ENCODE measurements at places on chromosomes 1 and 21. TPM values are rescaled to one million over a fixed set of nuclear protein-coding genes. Genes with fewer than 3 reads are reported as not detected.

The GFI1 gene
- 55.3 TPM for total RNA-seq

GRCh38 chr1:153587314-153587713, 21.7 kb upstream of the S100A2 start:
- no peak overlapping the region for H3K4me3 ChIP-seq
- H3K36me3 ChIP-seq, result no peaks in the 10 kb centered on the region
- H3K27ac ChIP-seq, result no peak overlapping the region
- DNase-seq, result no peak
- no peaks in the 10 kb centered on the region for H3K27me3 ChIP-seq
- H3K4me1 ChIP-seq, result no peaks in the 10 kb centered on the region

DNA sequence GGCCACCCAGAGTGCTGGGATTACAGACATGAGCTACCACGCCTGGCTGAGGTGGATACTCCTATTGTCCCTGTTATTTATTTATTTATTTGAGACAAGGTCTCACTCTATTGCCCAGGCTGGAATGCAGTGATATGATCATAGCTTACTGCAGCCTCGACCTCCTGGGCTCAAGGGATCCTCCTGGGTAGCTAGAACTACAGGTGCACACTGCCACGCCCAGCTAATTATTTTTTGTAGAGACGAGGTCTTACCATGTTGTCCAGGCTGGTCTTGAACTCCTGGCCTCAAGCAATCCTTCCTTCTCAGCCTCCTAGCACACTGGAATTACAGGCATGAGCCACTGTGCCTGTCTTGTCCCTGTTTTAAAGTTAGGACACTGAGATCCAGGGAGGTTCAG, 5.2 kb downstream of the LDLRAP1 start:
- H3K27ac ChIP-seq, result peak overlapping the region; percentile 88
- H3K4me3 ChIP-seq, result no peak overlapping the region
- H3K36me3 ChIP-seq, result peaks cover 6% of the 10 kb centered on the region
- no peaks in the 10 kb centered on the region for H3K27me3 ChIP-seq
- no peak for DNase-seq

The XKR8 gene
- 3.6 TPM for total RNA-seq

The AMPD1 gene
- total RNA-seq, result not detected

The TSSK3 gene
- 0.85 TPM for total RNA-seq

DNA sequence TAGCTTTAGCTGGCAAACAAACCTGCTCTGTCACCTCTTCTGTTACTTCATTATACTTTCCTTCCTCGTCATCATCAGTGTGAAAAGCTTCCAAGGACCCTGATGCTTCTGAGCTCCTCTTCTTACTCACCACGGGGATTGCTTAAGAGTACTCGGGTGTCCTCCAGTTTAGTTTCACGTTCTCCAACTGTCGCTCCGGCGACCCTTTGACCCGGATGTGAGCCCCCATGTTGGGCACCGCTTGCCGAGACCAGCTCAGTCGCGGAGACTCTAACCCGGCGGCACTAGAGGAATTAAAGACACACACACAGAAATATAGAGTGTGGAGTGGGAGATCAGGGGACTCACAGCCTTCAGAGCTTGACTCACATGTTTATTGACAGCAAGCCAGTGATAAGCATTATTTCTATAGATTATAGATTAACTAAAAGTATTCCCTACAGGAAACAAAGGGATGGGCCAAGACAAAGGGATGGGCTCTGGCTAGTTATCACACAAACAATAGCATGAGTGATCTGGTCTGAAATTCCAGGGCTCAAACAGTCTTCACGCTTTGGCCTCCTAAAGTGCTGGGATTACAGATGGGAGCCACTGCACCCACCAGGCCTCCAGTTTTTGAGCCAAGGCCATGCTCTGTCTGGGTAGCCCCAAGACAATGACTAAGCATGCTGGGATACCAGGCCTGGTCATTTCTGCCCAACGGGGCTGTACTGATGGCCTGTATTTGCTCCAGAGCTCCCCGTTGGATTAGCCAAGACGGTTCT, 30.1 kb upstream of the ENO1 start:
- no peak overlapping the region for H3K4me3 ChIP-seq
- peaks cover 31% of the 10 kb centered on the region for H3K36me3 ChIP-seq
- DNase-seq, result no peak
- H3K27ac ChIP-seq, result peak overlapping the region; percentile 2
- peaks cover 40% of the 10 kb centered on the region for H3K4me1 ChIP-seq

The MAP1LC3C gene
- not detected for total RNA-seq

GRCh38 chr21:16108561-16109075, 378.8 kb downstream of the USP25 start:
- H3K27me3 ChIP-seq, result no peaks in the 10 kb centered on the region
- H3K4me3 ChIP-seq, result no peak overlapping the region
- no peak overlapping the region for H3K27ac ChIP-seq

DNA sequence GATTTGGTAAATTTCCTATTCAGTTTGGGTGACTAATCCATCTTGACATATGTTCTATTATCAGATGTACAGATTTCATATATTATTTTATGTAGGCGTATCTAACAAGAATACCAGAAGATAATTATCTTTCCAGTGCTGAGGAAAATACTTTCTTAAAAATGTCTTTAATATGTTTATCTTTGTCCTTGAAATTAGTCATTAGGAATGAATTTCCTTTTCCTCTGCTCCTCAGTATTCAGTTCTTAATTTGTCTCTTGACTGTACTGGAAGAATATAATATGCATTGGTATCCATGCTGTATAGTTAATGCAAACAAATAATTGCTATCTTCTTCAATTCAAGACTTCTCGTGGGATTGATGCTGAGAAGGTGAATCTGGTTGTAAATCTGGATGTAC, 6.6 kb downstream of the DDX20 start:
- H3K27ac ChIP-seq, result no peak overlapping the region
- H3K27me3 ChIP-seq, result no peaks in the 10 kb centered on the region
- peaks cover 59% of the 10 kb centered on the region for H3K36me3 ChIP-seq
- no peak overlapping the region for H3K4me3 ChIP-seq

- no peaks in the 10 kb centered on the region for H3K27me3 ChIP-seq
- H3K4me3 ChIP-seq, result no peak overlapping the region
- DNase-seq, result no peak
- H3K27ac ChIP-seq, result no peak overlapping the region
- H3K36me3 ChIP-seq, result peaks cover 22% of the 10 kb centered on the region
Measured at GRCh38 chr1:212879947-212880690, 22.0 kb downstream of the FLVCR1 start.

GRCh38 chr21:45096217-45096616, 21.8 kb downstream of the ADARB1 start:
- H3K36me3 ChIP-seq, result no peaks in the 10 kb centered on the region
- H3K27me3 ChIP-seq, result no peaks in the 10 kb centered on the region
- no peak overlapping the region for H3K4me3 ChIP-seq
- DNase-seq, result no peak
- H3K4me1 ChIP-seq, result peaks cover 25% of the 10 kb centered on the region
- no peak overlapping the region for H3K27ac ChIP-seq

GRCh38 chr1:83769594-83770318, 229.2 kb downstream of the TTLL7 start:
- peaks cover 7% of the 10 kb centered on the region for H3K4me1 ChIP-seq
- H3K4me3 ChIP-seq, result no peak overlapping the region
- peak; percentile 3 for DNase-seq

DNA sequence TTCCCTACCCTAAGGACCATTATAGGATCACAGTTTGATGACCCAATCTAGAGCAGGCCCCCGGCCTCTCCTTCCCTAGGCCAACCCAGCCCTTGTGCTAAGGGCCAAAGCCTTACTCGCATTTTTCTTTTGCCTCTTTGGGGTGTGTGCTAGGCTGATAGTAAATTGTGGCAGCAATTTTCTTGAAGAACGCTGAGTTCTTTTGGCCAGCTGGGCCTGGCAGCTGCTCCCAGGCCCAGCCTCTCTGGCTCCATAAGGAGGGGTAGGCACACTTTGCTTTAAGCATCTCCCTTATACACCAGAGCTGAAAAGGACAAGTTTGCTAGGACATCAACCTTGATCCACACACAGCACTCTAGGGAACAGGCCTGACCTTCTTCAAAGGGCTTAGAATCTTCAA, 4.2 kb downstream of the OLFML2B start:
- H3K4me3 ChIP-seq, result no peak overlapping the region
- peaks cover 16% of the 10 kb centered on the region for H3K27me3 ChIP-seq
- peaks cover 6% of the 10 kb centered on the region for H3K4me1 ChIP-seq
- DNase-seq, result no peak
- H3K36me3 ChIP-seq, result no peaks in the 10 kb centered on the region

- DNase-seq, result no peak
- no peaks in the 10 kb centered on the region for H3K36me3 ChIP-seq
- no peak overlapping the region for H3K27ac ChIP-seq
- peaks cover 15% of the 10 kb centered on the region for H3K4me1 ChIP-seq
- H3K27me3 ChIP-seq, result no peaks in the 10 kb centered on the region
Measured at GRCh38 chr21:45598666-45599065, 44.9 kb upstream of the PCBP3 start.

GRCh38 chr1:12345350-12346217, 115.8 kb downstream of the VPS13D start:
- H3K4me1 ChIP-seq, result peaks cover 63% of the 10 kb centered on the region
- peak overlapping the region; percentile 94 for H3K27ac ChIP-seq
- DNase-seq, result peak; percentile 51
- H3K27me3 ChIP-seq, result no peaks in the 10 kb centered on the region
- H3K4me3 ChIP-seq, result peak overlapping the region; percentile 55
- peaks cover 66% of the 10 kb centered on the region for H3K36me3 ChIP-seq

DNA sequence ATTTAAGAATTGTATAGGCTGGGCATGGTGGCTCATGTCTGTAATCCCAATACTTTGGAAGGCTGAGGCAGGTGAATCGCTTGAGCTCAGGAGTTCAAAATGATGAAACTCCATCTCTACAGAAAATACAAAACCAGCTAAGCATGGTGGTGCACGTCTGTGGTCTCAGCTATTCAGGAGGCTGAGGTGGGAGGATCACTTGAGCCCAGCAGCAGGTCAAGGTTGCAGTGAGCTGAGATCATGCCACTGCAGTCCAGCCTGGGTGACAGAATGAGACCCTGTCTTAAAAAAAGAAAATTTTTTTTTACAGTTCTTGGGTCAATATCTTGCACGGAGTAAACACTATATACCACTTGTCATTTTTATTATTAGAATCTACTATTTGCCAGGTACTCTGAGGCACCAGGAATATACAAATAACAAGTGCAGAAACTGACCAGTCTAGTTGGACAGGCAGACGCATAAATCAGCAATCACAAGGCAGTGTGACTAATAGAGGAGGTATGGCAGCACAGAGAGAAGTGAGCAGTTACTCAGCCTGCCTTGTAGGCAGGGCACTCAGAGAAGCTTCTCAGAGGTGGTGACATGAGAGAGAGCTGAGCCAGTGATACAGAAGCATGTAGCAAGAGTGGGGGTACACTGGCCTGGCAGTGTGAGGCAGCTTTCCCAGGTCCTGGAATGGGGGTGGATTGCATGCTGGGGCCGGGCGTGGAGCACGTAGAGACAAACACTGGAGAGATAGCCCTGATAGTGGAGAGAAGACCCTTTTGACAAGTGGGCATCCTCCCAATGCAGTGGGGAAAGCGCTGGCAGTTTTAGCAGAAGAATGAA, 8.0 kb downstream of the PHLDA3 start:
- no peak overlapping the region for H3K27ac ChIP-seq
- DNase-seq, result no peak
- no peaks in the 10 kb centered on the region for H3K36me3 ChIP-seq

- no peaks in the 10 kb centered on the region for H3K36me3 ChIP-seq
- H3K4me3 ChIP-seq, result no peak overlapping the region
Measured at GRCh38 chr1:204190212-204191211, 5.8 kb downstream of the KISS1 start.

The UQCRHL gene
- 2.8 TPM for total RNA-seq

The ADAMTS5 gene
- total RNA-seq, result not detected

The CR1L gene
- total RNA-seq, result not detected

DNA sequence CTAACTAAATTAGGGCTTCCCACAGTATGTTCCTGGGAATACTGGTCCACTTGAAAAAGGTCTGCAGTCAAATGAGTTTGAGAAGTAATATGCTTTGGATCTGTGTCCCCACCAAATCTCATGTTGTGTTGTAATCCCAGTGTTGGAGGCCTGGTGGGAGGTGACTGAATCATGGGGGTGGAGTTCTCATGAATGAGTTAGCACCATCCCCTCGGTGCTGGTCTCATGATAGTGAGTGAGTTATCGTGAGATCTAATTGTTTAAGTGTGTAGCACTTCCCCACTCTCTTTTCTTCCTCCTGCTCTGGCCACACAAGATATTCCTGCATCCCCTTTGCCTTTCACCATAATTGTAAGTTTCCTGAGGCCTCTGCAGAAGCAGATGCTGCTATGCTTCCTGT, 16.9 kb upstream of the DMRTB1 start:
- DNase-seq, result peak; percentile 10
- no peak overlapping the region for H3K27ac ChIP-seq
- no peaks in the 10 kb centered on the region for H3K27me3 ChIP-seq
- no peaks in the 10 kb centered on the region for H3K4me1 ChIP-seq
- no peak overlapping the region for H3K4me3 ChIP-seq

- H3K36me3 ChIP-seq, result no peaks in the 10 kb centered on the region
- H3K27ac ChIP-seq, result no peak overlapping the region
- DNase-seq, result no peak
- no peaks in the 10 kb centered on the region for H3K27me3 ChIP-seq
Measured at GRCh38 chr21:32021319-32021994, 148.6 kb downstream of the HUNK start.

DNA sequence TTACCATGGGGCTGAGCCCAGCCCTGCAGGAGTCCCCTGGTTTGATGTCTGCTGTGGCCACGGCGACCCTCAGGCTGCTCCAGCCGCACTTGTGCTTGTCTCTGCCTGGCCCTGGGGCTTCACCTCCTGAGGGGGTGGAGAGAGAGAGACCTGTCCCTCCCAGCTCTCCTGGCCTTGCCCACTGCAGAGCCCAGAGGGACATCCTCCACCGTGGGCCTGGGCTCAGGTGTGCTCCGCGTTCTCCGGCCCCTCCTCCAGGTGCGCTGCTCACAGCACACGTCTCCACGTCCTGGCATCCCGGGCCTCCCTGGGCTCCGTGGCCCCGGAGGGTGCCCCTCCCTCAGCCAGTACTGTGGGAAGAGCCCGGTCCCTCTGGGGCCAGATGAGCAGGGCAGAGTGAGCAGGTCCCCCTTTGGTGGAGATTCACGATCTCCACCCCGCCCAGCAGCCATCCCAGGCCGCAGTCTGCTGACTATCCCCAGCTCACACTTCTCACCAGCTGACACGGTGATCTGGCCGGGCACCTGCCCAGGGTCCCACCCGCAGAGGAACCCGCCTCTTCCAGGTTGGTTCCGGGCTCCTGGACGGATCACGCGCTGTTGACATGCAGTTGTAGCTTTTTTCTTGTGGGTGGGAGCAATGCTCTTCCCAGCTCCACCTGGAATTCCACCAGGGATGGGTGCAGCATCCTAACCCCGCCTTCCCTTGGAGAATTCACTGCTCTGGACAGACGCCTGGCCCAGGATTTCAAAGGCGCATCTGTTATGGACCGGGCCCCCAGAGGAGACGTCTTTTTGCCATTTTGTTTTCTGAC, 41.8 kb upstream of the POFUT2 start:
- DNase-seq, result no peak
- no peaks in the 10 kb centered on the region for H3K4me1 ChIP-seq
- no peak overlapping the region for H3K27ac ChIP-seq
- H3K4me3 ChIP-seq, result no peak overlapping the region
- no peaks in the 10 kb centered on the region for H3K36me3 ChIP-seq

The EDN2 gene
- not detected for total RNA-seq

The RGS2 gene
- total RNA-seq, result 5.7 TPM
